ENCODE measurements at places on chromosomes 2 and 18.

GRCh38 chr2:162085090-162085891, 11.3 kb upstream of the DPP4 start:
- H3K4me1 ChIP-seq: no peaks in the 10 kb centered on the region
- DNase-seq: no peak
- H3K27ac ChIP-seq: no peak overlapping the region
- H3K36me3 ChIP-seq: no peaks in the 10 kb centered on the region
- no peak overlapping the region for H3K4me3 ChIP-seq

GRCh38 chr2:14324308-14324707, 308.2 kb upstream of the LRATD1 start:
- H3K4me1 ChIP-seq: no peaks in the 10 kb centered on the region
- H3K27me3 ChIP-seq: no peaks in the 10 kb centered on the region
- H3K36me3 ChIP-seq: no peaks in the 10 kb centered on the region
- no peak overlapping the region for H3K27ac ChIP-seq

GRCh38 chr2:163077241-163077640, 238.7 kb upstream of the KCNH7 start:
- no peak overlapping the region for H3K4me3 ChIP-seq
- no peak overlapping the region for H3K27ac ChIP-seq
- H3K4me1 ChIP-seq: no peaks in the 10 kb centered on the region
- H3K36me3 ChIP-seq: no peaks in the 10 kb centered on the region

GRCh38 chr2:216658757-216659156, 25.5 kb downstream of the IGFBP2 start:
- H3K4me1 ChIP-seq: no peaks in the 10 kb centered on the region
- no peak for DNase-seq
- no peak overlapping the region for H3K27ac ChIP-seq
- no peaks in the 10 kb centered on the region for H3K27me3 ChIP-seq
- H3K36me3 ChIP-seq: no peaks in the 10 kb centered on the region

GRCh38 chr2:233048569-233049193, 11.5 kb upstream of the INPP5D start:
- H3K4me1 ChIP-seq: peaks cover 18% of the 10 kb centered on the region
- no peak overlapping the region for H3K4me3 ChIP-seq
- no peaks in the 10 kb centered on the region for H3K27me3 ChIP-seq
